ENCODE measurements at places on chromosomes 5 and 9.

DNA sequence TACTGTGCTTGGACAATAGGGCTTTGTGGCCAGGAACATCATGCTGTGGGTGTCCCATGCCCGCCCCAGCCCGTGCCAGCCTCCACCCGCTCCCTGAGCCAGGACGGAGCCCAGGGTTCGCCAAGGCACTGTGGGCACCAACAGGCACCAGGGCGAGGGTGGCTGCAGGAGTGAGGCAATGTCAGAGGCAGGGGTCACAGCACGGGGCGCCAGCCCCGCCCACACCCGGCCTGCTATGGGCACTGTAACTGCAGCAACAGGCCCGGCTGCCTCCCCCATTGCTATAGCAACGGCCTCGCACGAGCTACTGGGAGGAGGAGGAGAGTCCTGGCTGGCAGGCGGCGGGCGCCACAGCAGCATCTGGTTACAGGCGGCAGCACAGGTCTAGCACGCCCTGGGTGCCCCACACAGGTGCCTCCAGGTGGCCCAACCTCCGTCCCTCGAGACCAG lies 2.5 kb downstream of the ABCA2 start:
- DNase-seq: no peak

DNA sequence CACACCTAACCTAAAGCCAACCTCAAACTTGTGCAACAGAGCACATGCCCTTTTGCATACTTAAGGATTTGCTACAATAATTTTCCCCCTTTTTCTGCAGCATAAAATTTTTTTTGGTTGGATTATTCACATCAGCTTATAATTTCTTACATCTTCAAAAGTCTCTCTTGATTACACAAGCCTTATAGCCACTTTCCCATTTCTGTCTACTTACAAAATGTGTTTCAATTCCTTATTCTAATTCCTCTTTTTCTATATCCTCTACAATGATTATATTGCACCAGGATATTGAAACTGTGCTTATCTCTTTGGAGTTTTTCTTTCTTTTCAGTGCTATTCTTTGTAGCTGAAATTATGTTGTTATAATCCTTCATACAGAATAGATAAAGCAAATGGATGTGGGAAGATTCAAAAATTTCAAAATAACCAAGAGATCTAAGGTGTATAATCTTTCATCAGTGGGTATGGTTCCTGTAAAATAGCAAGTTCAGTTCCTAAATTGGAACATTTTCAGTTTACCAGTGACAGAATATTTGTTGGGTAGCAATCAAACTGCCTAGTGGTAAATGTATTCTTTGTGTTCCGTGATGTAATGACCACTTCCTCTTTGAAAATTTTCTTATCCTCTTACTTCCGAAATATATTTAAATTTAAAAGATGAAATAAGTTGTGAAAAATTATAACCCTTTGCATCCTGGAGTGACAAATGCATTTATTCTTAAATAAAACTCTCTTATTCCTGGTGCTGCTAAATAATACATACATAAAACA lies 386.8 kb upstream of the CHD1 start:
- DNase-seq: no peak

DNA sequence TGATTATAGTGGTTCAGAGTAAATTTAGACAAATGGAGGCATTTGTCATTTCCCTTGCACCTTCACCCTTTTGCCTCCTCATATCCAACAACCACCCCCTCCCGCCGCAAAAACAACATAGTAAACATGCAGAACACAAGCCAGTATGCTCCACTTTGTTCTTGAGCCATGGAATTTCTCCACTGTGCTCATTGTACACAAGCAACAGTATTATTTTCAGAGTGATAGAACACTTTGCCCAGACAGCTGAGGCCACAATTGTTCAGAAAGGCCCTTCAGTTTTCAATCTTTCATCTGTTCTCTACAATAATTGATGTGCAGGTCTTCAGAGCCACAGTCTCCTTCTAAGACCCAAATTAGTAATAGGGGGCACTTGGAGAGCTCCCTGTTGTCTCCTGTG lies 272.8 kb upstream of the SLC30A5 start:
- DNase-seq: no peak

DNA sequence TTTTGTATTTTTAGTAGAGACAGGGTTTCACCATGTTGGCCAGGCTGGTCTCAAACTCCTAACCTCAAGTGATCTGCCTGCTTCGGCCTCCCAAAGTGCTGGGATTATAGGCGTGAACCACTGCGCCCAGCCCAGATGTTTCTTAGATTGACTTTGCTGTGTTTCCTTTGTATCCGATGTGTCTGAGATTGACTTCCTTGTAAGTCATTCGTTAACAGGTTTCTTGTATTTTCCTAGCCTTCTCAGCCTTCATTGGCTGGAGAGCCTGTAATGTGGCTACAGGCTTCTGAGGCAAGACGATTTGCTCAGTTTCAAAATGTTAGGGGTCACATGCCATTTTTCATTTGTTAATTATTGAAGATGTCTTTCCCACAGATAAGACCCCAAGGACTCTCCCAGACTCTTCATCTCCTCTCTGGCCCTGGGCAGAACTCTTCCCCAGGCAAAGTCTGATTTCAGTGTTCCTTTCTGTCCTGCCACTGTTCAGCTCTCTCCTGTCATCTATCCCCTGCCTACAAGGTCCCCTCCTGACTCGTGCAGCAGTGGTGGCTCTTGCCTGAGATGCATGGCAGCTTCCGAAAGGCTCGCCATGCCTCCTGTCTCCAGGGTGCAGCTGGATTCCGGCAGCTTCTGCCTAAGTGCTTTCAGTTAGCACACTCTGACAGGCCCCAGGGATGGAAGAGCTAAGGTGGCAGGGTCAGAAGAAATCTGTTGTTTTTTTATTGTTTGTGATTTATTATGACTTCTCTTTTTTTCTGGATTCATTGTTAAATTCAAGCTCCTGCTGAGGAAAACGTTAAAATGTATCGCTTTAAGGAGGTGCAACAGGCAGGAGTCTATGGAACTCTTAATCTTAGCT lies 206.4 kb downstream of the AOPEP start:
- no peak for DNase-seq

GRCh38 chr5:149731332-149731616 lies 1.2 kb downstream of the PPARGC1B start:
- no peak for DNase-seq

DNA sequence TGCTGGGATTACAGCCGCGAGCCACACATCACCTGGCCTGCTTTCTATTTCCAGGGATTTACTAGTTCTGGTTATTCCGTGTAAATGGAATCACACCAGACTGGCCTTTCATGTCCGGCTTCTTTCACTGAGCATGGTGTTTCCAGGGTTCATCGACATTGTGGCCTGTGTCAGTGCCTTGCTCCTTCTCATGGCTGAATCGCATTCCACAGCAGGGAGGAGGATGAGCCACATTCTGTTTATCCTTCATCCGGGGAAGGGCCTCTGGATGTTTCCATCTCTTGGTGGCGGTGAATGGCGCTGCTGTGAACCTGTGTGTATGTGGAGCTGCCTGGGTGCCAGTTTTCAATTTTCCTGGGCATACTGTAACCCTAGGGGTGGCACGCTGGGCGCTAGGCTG lies 58.7 kb upstream of the RNU6ATAC start:
- DNase-seq: no peak

GRCh38 chr5:31194892-31195555 lies 1.5 kb downstream of the CDH6 start:
- no peak for DNase-seq
